Stimulated activated CD4-positive, alpha-beta T cell treated with anti-CD3 and anti-CD28 coated beads, TNF-alpha, amount 100 ng/mL, for 48 hours (primary cell): ENCODE measurements at places on chromosomes 16 and 17.

DNA sequence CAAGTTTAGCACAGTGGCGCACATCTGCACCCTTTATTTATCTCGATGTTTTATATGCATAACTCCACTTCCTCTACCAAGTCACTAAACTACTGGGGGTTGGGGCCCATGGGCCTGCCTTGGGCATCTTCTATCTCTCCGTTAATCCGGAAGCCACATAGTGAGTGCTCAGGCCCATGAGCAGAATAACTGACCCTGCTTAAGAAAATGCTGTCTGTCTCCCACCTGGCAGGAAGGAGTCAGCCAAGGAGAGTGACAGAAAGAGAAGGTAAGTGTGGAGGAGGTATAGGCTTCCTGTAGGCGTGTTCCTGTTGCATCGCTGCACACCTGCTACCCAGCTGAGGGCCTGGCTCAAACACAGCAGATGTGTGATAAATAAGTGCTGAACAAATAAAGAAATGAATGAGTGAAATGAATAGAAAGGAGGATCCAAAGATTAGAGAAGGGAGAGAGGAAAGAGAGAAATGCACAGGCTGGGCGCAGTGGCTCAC lies 320.1 kb downstream of the SLC39A11 start:
- DNase-seq = no peak

DNA sequence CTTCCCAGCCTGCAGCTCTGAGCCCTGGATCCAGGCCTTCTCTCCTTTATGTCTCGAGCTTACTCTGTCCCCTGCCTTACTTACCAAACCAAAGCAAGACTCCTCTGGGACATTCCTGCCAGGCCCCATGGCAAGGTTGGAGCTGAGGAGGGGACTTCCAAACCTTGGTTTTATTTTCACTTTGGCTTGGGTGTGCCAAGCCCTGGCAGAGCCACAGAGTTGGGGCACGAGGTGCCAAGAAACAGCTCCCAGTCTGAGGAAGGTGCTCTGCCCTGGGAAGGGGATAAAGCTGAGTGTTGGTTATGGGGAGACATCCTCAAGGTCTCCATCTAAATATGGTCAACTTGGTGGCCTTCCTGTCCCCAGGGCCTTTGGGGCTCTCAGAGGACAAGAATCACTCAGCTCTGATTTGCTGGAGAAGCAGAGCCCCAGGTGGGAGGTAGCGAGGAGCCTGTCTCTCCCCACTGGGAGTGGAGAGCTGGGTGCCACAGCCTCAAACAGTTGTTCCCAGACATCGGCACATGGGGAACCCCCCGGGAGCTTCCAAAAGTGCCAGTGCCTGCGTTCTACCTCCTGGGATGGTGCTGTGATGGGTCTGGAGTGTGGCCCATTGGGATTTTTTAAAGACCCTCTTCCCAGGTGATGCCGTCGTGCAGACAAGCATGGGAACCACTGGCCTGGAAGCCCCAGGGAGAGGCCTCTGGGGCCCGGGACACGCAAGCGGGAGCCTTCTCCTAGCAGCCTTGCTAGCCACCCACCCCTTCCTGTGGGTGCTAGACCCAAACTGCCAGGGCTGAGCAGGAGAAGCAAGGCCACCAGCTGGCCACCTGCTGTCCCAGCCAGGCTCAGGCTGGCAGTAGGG lies 10.3 kb downstream of the NLRC5 start:
- DNase-seq = no peak

- no peak for DNase-seq
Measured at GRCh38 chr16:84228256-84228838, 11.5 kb downstream of the KCNG4 start.

DNA sequence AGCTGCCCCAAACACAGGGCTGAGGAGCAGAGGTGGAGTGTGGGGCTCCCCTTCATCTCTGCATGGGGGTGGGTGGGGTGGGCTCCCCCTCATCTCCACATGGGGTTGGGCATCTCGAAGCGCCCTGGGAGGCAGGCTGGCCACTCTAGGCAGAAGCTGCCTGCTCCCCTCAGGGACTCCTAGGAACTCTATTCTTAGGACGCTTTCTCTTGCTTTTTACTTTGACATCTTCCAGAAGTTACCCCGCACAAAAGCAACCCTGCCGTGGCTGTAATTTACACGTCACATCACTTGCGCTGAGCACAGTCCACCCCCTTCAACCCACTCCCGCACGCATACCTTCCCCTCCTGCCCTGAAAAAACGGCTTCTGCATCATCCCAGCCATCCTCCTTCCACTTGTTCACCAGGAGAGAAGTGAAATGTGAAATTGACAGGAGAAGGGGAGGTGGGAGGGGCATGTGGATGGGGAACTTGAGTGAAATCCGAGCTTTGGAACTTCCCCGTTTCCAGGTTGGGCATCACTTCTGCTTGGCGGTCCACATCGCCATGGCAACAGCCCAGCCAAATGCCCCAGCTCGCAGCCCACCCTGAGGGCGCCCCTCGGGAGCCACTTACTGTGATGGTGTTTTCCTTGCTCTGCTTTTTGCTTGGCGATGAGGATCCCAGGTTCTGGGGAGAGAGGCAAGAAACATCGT lies 53.7 kb upstream of the RCVRN start:
- no peak for DNase-seq

DNA sequence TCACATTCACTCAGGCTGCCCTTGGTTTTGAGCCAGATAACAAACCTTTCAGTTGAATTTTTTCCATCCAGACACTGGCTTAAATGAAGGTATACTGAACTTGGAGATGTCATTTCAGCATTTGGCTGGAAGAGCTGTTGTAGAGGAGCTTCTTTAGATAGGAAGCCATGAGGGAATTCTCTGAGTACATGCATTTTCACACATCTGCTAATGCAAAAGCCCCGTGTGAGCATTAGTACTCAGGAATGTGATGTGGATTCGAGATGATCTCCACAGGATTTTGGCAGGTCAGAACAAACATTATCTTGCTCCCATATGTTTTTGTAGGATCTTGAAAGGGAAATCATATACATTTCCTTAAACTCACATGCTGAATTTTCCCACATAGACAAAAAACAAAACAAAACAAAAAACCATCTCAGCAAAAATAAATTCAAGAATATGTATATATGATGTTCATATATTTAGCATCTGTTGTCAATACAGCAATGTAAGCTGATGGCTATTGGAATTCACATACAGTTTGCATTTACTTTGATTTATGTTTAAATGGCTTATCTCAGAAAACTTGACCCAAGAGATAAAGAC lies 277.2 kb upstream of the TBX2 start:
- no peak for DNase-seq

- no peak for DNase-seq
Measured at GRCh38 chr16:4263504-4264436, 9.1 kb downstream of the TFAP4 start.

DNA sequence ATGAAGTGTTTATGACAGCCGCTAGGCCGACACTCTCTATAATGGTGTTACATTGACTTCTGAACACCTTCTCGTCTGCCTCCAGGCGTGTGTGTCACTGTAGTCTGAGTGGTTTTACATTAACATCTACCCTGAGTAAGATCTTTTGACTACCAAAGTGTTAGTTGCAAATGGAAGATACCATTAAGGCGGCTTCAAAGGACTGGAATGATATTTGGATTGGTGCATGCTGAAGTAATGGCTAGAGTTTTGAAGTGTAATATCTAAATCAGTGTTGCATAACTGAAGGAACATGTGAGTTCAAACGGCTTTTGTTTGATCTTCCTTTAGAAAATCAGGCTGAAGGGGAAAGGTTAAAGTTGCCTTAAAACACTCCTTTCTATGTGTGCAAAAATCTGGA lies 52.2 kb downstream of the BCAS3 start:
- DNase-seq = no peak

DNA sequence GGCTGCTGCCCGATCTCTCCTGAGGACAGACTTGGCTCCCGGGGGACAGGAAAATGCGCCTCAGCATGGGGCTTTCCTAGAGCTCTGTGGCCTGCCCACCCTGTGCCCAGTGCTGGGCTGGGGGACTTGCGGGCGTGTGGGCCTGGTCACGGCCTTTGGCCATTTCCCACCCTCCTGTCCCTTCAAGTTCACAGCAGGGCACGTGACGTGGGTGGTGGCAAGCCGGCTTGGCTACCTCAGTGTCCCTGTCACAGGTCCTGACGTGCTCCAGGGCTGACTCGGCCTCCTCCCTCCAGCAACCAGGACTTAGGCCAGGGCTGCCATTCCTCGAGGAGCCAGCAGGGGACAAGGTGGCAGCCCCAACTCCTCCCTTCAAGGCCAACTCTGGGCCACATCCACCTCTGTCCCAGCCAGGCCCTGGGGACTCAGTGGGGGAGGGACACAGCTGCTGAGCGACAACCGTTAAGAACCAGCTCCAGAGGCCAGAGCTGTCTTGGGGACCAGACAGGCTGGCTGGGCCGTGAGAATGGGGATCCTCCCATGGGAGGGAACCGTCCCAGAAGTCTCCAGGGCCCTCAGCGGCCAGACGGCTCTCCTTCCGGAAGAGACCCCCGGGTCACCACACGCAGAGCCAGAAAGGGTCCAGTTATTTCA lies 981 bp upstream of the UNC13D start:
- no peak for DNase-seq

DNA sequence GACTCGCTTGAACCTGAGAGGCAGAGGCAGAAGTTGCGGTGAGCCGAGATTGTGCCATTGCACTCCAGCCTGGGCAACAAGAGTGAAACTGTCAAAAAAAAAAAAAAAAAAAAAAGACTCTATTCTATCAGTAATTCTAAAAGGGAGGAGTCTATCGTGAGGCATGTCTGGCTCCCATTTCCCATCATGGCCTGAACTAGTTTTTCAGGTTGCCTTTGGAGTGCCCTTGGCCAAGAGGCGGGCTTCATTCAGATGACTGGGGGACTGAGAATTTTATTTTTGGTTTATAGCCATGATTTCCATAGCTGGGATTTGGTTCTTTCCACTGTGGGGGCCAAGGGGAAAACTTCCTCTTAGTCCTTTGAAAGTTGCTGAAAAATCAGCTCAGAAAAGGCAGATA lies 3.5 kb upstream of the SNX29 start:
- DNase-seq = no peak

DNA sequence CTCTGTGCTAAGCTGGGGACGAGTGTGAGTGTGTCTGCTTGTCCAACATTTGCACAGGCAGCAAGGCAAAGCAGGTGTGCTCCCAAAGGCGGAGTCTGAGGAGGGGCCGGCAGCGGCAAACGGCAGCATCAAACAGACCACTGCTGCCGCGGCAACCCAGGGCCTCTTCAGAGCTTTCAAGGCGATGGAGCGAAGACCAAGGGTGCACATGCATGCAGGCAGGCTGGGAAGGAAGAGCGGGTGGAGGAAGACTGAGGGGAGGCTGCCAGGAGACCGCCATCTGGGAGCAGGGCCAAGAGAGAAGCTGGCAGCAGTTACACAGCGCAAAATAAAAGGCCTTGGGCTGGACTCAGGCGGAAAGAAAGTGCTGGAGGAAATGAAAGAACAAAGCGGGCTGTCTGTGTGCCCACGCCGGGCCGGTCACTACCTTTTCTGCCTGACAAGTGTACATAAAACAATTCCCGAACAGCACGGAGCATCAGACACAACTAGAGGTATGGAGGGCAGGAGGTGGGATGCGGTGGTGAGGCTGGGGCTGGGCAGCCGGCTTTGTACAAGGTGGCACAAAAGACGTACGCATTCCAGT lies 8.5 kb downstream of the TIMM22 start:
- no peak for DNase-seq

- no peak for DNase-seq
Measured at GRCh38 chr16:80300876-80301275, 239.9 kb upstream of the DYNLRB2 start.

GRCh38 chr16:47866423-47866822 lies 289.4 kb downstream of the ABCC12 start:
- DNase-seq = no peak

DNA sequence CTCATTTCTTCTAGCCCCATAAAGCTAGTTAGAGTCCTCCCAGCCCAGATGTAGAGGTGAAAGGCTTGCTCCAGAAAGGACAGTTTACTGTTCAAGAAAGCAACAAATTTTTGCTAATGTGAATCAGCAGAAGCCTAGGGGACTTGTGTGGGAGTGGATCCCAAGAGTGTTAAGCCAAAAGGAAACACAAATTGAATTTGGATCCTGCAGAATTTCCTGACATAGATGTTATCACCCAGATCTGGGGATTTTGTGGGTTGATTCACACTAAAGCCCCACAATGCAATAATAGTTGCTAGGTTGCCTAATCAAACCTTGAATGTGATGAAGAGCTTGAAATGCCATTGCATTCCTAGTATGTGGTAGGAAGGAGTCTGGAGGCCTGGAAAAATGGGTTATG lies 135.2 kb upstream of the HS3ST3A1 start:
- no peak for DNase-seq

DNA sequence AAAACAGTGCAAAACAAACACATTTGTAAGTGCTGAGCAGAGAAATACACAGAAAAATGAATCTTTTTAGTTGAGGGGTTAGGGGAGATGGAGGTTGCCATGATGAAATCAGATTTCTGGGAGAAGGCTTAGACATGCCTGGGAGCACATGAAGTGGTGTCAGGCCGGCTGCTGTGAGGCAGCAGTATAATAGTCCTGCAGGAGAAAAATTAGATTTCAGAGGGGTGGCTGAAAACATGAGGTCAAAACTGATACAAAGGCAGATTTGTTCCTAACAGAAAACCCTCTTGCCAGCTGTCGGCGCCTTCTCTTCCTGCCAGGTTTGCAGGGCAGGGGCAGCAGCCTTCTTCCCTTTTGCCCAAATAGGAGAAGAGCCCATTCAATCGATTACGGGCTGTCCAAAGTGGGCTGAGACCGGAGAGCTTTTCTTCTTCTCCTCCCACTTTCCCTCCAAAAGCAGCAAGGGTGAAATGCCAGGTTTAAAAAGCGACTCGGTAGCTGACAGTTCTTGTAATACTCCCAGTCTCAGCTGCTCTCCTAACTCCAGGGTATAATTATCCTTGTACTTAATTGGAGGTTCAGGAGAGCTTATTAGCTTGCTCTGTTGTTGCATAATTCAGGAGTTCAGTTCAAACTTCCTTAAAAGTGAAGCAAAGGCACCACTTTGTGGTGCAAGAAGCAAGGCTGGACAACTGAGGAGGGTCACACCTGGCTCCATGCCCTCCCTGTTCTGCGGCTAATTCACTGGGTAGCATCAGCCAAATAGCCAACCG lies 80.0 kb downstream of the PCTP start:
- no peak for DNase-seq

- no peak for DNase-seq
Measured at GRCh38 chr16:72852421-72852820, 195.5 kb downstream of the ZFHX3 start.

- DNase-seq = peak; percentile 57
Measured at GRCh38 chr16:71882505-71883167, 1.3 kb downstream of the ZNF821 start.

GRCh38 chr17:44487170-44487569 lies 16.0 kb downstream of the GPATCH8 start:
- DNase-seq = no peak
